ENCODE measurements at places on chromosomes 3 and 15.

- DNase-seq, result peak; percentile 28
Measured at GRCh38 chr15:74399511-74400312, 32.3 kb upstream of the CYP11A1 start.

- no peak for DNase-seq
Measured at GRCh38 chr3:112672716-112673541, 32.0 kb upstream of the CCDC80 start.

DNA sequence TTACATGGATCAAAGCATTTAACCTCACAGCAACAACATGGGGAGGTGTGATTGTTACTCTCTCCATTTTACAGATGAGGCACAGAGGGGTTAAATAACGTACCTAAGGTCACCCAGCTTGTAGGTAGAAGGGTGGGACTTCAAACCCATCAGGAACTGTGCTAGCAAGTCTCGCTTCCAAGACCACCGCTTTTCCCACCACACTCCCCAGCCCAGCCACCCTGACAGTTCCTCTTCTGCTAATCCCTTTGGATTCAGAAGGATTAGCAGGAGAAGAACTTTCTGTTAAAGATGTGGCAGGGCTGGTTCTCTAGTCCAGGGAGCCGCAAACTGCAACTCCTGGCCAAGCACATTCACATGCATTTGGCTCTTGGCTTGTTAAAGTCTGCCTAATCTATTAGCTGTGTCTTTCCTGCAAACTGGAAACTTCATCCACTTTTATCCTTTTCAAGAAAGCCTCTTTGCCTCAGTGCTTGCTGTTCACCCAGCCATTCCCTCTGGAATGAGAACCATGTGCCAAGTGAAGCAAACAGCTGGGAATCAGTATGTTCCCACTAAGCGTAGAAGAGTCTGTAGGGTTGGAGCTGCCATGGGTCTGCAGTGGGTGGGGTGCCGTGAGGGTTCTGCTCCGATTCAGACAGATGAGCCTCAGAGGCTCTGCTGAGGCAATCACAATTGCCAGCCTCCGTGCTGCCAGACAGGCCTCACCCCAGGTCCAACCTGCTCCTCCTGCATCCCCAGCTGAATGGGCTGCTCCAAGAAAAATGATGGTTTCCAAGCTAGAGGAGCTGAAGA, 44.6 kb downstream of the POMGNT2 start:
- no peak for DNase-seq

DNA sequence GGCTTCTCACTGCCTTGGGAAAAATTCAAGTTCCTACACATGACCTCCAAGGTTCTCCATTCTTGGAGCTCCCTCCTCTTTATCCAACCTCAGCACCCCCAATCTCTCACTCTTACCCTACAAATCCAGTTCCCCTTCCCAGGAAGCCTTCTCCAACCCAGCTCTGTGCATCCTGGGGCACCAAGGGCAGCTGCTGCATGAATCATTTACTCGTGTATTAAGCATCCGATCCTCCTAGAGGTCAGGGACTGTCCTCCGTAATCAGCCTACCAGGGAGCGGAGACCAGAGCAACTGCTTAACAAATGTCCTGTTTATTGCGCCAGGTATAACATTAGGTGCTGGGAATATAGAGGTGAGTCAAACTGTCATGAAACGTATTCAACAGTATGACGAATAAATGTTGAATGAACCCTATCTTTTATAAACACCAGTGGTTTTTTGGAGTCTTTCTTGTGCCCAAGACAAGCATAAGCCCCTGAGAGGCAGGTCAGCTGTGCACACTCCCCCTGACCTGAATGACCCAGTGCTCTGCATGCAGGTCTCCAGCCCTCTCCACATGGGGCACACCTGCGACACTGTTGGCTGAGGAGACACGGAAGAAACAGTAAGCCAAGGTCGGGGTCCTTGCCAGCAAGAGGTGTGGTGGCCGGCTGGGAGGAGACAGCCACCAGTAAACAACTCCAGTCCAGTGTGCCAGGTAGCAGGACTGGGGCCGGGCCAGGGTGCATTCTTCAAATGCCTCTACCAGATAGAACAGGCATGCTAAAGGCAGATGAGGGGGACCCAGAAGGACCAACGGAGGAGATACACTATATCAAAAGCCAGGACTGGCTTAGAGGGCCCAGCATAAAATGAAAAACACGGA, 27.6 kb downstream of the ANP32A start:
- no peak for DNase-seq

DNA sequence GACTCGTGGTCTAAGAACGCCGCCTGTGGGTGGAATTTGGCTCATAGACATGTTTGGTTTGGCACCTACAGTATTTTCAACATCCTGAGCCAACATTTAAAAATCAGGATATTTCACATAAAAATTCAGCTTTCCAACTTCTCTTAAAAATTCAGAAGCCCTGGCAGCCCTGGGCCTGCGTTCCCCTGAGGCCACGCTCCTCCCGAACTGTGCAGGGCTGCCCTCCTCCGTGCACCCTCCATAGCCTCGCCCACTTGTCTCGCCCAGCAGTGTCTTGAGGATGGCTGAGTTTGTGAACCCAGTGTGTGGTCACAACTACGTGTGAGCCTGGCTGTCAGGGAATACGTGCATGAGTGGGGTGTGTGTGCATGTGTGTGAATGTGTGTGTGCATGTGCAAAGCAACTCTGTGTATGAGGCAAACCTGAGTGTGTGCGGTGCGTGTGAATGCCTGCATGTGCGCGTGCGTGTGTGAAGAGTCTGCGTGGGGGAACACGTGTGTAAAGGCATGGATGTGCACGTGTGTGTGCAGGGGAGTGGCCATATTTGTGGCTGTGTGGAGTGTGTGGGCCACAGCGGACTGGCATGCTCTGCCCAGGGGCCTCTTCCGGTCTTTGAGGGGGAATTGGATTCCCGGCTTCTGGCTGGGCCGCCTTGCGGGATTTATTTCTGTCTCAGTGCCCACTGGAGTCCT, 30.9 kb downstream of the PTH1R start:
- no peak for DNase-seq

GRCh38 chr3:27713435-27714145, 8.5 kb downstream of the EOMES start:
- no peak for DNase-seq

DNA sequence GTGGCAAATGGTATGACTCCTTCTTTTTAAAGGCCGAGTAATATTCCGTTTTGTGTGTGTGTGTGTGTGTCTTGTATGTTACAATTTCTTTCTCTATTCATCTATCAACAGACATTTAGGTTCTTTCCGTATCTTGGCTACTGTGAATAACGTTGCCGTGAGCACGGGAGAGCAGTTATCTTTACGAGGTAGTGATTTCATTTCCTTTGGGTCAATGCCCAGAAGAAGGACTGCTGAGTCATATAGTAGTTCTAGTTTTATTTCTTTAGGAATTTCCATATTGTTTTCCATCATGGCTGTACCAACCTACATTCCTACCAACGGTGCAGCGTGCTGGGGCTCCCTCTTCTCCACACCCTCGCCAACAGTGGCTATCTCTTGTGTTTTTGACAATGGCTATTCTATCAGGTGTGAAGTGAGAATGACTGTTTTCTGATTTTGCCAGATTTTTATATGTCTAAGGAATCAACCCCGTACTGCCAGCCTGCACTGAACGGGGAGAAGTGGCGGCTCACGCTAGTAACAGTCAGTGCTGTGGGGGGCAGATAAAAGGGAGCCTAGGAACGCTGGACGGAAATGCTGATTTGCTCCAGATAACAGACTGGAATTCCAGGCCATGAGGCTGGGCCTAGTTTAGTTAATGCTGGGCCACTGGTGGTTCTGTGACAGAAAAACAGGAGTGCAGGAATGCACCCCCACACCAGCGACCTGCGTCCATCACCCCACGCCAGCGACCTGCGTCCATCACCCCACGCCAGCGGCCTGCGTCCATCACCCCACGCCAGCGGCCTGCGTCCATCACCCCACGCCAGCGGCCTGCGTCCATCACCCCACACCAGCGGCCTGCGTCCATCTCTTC, 168.1 kb downstream of the XXYLT1 start:
- DNase-seq, result peak; percentile 51

DNA sequence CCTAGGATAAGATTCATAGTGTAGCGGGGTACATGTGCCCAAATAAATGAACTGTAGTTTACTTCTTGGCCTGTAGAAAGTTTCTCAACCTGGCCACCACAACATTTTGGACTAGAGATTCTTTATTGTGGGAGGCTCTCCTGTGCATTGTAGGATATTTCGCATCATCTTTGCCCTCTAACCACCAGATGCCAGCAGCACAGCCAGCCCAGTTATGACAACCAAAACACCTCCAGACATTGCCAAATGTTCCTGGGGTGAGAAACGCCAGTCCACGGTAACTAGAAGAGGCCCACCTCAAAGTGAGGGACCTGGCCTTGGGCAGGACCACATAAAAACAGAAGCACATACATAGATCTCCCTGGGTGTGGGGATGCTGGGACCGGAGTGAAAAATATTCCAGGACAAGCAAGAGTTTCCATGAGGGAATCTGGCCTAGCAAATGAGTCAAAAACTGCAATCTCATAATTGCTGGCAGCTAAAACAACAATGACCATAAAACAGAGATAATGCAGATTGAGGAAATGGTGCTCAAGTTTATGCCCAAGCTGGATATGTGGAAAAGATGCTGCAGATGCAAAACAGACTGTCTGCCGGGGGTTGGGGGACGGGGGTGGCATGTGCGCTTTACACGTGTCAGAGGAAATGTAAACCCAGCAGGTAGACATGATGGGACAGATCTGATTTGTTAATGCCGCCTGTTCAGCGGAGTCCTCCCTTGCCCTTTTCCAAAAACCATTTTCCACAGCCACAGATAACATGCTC, 39.7 kb downstream of the ARHGEF3 start:
- no peak for DNase-seq

DNA sequence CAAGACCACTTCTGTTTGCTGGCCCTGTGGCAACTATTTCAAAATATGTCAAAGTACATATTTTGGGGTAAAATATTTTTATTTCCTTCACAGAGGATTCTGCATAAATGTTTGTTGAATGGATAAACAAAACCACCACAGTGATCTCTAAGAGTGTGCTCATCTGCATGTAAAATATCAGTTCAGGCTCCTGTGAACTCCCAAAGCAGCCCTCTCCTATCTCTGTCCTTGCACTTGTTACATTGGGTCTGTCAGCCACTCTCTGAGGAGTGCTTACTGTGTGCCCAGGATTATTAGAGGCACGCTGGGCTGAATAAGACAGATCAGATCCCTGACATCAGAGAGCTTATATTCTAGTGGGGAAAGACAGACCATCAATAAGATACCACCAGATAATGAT, 27.1 kb downstream of the IQCH start:
- no peak for DNase-seq

GRCh38 chr15:67170143-67170925, 84.1 kb downstream of the AAGAB start:
- DNase-seq, result no peak

GRCh38 chr3:42510325-42510724, 7.9 kb downstream of the VIPR1 start:
- no peak for DNase-seq

- no peak for DNase-seq
Measured at GRCh38 chr3:86788371-86788770, 202.6 kb downstream of the VGLL3 start.

DNA sequence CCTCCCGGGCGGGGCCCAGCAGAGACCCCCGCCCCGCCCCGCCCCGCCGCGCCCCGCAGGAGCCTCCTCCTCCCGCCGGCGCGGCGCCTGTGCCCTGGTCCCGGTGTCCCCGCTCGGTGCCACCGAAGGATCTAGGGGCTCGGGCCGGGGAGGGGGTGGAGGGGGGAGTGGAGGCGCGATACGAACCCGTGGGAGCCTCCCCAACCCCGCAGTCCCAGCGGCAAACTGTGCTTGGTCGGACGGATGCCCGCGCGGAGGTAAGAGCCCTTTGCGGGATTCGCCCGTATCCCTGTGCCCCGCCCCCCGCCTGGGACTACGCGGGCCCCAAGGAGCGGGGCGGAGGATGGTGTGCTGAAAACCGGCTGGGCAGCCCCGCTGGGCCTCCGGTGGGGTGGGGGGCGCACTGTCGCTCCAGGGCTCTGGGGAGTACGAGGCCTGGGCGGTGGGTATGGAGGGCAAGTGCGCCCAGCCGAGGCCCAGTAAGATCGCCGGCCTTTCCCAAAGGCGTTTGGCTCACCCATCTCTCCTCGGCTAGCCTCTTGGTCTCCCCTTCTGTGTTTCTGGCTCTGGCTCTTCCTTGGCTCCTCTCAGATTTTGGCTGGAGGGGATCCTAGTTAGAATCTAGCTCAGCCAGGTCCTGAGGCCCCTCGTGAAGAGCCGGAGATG, 65.6 kb upstream of the POLG start:
- DNase-seq, result no peak

DNA sequence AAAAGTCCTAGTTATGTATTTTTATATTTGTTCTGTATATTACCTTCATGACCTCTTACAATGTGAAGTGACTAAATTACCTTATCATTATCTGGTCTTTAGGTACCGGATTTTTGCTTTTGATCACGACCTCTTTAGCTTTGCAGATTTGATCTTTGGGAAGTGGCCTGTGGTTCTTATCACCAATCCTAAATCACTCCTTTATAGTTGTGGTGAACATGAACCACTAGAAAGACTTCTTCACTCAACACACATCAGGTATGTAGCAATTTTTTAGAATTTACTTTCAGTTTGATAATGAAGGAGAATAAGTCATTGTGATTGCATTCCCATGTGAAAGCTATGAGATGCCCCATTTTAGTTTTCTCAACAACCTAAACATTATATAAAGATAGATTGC, 18.3 kb downstream of the TMEM62 start:
- DNase-seq, result no peak

DNA sequence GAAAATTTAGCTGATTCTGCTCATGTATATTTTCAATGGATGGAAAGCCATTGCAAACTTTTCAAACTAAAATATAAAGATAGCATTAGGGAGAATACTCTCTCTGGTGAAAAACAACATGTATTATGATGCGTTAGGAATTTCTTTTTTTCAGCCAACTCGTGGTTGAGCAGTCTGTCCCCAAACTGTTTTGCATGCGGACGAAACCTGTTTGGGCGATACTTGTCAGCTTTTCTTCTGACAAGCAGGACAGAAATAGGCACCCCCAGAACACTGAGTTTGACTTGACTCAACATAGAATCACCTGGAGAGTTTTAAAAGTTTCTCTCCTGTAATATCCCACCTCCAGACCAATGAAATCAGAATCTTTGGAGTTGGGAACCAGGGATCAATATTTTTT, 417.5 kb upstream of the TPRG1 start:
- DNase-seq, result no peak

DNA sequence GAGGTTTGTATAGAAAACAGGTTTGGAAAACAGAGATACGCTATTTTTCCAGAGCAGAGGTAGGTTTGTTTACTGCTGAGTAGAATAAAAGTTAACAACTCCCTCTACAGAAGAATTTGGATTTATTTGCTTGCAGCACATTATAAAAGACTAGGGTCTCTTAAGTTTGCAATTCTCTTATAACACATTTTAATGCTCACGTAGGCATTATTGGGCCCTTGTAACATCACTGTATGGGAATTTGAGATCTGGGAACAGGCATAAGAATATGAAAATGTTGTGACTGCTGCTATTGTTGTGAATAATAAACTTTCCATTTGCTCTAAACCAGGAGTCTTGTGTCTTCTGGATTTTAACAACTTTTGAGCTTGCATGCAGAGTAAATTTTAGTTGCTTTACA, 128.3 kb upstream of the CADM2 start:
- DNase-seq, result no peak

GRCh38 chr15:74752011-74752410, 3.4 kb downstream of the CYP1A2 start:
- DNase-seq, result no peak
